ACHN (cell line): ENCODE measurements at places on chromosomes 5 and 9.

DNA sequence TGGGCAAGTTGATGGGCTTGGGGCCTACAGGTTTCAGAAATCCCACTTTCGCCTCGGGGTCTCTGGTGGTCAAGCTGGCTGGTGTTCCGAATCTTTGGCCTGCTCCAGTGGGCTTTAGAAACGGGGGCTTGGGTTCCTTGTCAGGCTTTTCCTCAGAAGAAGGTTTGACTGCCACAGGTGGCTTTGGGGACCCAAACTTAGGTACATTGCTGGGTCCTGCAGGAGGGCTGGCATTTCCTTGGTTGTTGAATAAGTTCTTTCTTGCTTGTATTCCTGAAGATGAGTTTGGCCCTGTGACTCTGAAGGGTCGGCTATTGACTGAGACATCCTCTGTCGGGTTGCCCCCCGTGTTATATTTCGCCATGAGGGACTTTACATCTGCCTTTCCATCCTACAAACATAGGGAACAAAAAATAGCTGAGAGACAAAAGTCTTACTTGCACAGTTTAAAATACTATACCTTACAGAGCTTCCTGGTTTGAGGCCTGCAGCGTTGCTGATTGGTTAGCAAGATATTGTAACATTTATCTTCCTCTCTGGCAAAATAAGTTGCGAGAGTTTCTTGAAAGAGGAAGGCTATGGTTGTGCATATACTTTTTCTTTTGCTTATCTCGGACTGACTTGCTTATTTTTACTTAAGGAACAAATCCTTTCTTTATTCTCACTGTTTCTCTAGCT is 16.6 kb downstream of the FYB1 start:
- no peak for DNase-seq

DNA sequence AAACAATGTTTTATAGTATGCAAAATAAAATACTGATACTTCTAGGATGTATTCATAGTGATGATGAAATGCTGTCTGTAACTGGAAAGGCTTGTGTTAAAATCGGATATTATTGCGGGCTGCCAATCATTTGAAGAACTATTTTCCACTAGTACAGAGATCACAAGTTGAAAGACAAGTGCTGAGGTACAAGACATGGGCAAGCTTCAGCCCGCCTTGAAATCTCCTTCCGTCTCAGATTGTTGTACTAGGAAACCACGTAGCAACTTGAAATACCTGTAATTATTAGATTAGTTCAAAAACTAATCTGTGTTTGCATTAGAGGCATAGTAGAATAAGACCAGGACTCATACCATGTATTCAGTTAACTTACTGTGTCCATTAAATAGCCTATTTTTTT is 218.2 kb downstream of the ARHGEF28 start:
- DNase-seq = no peak

GRCh38 chr9:118162716-118163115 is 458.5 kb downstream of the TLR4 start:
- DNase-seq = no peak

DNA sequence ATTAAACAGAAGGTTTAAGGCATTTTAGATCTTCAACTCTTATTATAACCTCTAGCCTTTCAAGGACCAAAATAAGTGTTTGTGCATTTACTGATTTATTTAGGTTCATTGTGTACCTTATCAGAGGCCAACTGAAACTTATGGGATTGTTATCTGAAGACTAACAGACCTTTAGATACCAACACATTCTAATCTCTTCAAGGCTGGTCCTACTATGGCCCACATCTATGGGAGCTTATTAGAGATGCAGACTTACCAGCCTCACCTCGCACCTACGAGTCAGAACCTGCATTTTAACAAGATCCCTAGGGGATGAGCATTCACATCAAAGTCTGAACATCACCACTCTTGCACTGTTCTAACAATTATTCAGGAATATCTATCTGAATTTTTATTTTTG is 1.9 kb downstream of the IARS1 start:
- no peak for DNase-seq

DNA sequence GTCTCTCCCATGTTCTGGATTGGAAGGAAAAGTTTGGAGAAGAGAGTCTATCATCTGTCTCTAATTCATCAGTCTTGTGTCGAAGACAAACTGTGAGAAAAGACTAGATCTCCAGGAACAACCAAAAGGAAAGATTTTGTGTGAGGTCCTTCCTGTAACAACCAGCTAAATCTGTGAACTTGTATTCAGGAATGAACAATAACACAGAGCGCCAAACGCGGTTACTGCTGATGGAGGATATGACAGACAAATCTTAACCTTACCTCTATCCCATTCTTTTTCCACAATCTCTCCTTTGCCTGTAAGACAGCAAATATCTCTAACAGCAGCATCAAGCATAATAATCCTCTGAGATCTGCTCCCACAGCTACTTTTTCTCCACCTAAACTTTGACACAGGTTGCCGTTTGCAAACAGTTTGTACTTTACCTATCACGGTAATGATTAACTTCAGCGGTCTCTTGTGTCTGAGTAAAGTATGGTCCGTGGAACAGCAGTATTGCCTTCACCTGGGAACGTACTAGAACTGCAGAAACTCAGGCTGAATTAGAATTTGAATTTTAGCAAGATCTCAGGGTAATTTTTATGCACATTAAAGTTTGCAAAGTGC is 387.6 kb downstream of the ELAVL2 start:
- DNase-seq = no peak

- DNase-seq = no peak
These were observed 76.6 kb downstream of the PTPDC1 start for GRCh38 chr9:94160594-94161501.

DNA sequence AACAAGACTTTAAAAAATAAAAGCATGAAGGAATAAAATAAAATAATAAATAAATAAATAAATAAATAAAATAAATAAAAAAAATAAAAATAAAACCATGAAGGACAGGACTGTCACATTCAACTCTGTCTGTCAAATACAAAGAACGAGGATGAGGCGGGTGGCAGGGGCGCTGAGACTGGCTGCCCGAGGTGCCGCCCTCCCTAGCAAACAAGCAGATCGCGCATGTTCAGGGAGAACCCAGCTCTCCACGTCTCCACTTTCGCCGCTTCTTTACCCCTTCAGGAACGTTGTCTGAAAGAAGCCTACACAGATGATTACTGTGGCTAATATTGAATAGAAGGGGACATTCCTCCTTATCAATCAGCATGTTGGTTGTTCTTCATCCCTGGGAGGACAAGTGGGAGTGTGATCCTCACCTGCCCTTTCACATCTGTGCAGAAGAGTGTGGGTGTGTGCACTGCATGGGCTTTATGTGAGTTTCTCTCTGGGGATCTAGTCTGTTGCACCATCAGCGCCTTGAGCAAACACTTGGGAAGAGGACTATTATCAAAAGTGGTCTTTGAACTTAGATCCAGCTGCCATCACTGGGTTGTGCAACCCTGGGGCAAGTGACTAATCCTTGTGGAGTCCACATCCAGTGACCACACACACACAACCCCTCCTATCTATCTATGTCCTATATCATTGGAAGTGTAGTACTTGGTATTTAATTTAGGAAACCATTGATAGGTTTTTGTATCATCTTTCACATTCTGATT is 399.2 kb downstream of the IRX2 start:
- DNase-seq = no peak

DNA sequence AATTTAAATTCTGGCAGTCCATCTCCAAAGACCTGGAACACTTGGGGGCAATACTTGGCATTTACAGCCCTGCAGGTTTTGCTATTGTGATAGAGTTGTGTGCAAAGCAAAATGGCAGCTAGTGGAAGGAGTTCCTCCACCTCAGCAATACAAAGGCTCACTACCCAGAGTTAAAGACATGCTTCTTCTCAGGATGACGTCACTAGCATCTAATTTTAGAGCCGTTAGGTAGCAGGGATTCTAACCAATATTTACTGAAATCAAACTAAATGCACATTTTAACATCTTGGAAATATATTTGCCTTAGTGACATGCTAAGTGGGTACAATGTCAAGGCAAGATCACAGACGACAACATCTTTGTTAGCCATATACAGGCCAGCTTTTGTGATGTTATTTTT is 261.6 kb downstream of the MAN2A1 start:
- DNase-seq = no peak

DNA sequence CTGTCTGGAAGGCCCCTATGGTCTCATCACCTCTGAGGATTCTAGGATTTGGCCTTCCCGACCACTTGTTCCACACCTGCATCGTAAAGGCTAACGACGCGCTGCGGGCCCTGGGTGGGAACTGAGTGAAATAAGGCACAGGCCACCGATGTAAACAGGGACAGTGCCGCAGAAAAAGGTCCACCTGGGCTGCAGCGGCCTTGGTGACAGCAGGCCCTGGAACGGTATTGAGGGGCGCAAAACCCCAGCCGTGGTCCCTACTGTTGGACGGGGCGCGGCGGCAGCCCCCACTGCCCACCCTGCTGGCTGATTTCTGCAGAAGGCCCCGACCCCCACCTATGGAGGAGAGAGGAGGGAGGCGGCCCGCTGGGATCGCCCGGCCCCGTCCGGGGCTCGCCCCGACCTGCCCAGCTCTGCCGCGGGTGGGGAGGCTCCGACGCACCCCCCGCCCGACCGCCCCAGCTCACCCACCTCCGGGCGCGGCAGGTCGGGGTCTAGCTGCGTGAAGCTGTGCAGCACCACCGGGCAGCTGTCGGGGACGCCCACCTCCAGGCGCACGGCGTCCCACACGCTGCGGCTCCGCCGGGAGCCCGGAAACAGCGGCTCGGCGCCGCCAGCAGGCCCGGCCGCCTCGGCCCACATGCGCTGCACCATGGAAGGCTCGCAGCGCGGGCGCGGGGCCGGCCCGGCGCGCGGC is 391 bp downstream of the RALGDS start:
- no peak for DNase-seq

DNA sequence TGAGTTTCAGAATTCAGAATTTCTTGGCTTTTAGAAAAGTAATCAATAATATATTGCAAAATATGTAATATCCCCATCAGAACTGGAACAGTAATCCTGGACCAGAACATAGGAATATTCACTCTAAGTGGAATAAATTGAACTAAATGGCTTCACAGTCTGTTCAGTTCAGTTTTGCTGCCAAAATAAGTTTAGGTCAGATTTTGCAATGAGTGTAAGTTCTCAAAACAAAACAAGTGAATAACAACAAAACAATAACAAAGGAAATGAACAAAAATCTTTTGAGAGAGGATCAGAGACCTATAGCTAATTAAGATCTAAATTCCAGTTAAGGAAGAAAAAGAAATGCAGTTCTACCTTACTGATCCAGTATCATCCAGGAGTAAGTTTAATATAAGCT is 9.3 kb downstream of the PTGER4 start:
- no peak for DNase-seq

DNA sequence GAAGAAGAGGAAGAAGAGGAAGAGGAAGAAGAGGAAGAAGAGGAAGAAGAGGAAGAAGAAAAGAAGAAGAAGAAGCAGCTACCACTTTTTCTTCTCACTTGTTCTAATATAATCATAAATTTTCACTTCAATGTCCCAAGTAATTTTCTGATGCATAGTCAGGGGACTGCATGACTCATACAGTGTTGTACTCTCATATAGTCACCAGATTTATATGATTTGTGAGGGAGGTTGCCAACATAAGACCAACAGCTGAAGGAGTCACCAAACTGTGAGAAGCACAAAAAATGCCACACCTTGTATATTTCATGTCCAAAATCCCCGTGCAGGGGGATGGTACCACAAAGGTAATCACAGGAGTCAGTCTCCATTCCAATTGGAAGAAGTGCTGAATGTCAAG is 32.7 kb upstream of the DMRTA1 start:
- DNase-seq = no peak

- DNase-seq = peak; percentile 32
These were observed 17.4 kb upstream of the ARSI start for GRCh38 chr5:150320044-150320613.

DNA sequence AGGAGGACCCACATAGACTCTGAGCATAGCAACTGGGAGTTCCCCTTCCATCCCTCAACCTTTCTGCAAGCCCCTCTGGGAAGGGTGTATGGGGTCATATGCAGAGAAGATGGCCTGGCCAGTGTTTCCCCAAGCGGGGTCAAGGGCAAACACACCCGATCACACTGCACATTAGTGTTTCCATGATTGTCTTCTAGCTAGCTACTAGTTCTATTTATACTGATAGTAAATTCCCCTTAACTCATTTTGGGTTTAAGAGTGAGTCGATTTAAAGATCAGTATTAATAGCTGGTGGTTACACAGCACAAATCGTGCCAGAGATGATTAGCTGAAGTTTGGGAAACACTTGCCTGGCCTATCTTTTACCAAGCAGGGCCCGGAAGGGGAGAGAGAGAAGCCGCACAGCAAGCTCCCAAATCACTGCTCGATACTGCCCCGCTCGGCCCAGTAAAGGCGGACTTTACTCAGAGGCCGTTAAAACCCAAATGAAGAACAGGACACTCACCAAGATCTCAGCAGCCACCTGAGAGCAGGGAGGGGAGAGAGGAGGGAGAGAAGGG is 29.4 kb upstream of the TNIP1 start:
- DNase-seq = no peak

GRCh38 chr9:33762343-33762742 is 33.0 kb upstream of the PRSS3 start:
- no peak for DNase-seq

DNA sequence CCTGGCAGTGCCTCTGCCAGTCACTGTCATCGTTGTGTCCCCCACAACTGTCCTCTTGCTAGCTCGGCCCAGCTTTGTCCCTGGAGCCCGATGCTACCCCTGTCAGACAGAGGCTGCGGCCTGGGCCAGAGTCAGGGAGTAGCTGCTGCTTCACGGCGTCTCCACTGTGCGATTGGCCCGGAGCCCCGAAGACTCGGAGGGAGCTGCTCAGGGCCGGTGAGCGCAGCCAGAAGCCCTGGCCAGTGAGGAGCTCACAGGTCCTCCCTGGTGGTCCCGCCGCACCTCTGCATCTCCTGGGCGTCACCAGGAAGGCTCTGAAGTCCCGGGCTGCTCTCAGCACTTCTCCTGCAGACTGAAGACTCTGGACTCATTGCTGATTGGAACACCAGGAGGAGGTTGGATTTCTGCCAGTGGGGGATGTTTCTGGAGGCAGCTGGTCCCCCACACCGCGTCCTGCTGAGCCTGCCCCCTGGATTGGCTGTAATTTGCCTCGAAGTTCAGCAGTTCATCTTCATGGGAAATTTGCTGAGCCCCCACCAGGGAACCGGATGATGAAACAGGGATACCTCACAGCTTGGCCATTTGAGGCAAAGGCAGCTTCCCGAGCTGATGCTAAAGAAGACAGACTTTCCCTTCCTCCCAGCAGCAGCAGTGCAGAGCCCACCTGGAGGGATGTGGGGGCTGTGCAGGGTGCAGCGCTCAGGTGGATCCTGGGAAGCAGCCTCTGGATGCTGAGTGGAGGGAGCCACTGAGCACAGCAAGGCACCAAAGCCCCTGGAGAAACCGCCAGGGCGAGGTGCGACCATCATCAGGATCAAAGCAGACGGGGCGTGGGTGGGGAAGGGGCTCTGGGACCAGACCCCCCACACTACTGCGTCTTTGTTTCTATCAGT is 45.6 kb downstream of the USP20 start:
- no peak for DNase-seq

- DNase-seq = no peak
These were observed 551.3 kb downstream of the PDE4D start for GRCh38 chr5:59342181-59342580.

- no peak for DNase-seq
These were observed 29.9 kb downstream of the CETN3 start for GRCh38 chr5:90379652-90380051.
